ENCODE measurements at places on chromosomes 4 and X.

- DNase-seq, result no peak
These were observed 95.4 kb upstream of the BANK1 start for GRCh38 chr4:101695176-101695575.

DNA sequence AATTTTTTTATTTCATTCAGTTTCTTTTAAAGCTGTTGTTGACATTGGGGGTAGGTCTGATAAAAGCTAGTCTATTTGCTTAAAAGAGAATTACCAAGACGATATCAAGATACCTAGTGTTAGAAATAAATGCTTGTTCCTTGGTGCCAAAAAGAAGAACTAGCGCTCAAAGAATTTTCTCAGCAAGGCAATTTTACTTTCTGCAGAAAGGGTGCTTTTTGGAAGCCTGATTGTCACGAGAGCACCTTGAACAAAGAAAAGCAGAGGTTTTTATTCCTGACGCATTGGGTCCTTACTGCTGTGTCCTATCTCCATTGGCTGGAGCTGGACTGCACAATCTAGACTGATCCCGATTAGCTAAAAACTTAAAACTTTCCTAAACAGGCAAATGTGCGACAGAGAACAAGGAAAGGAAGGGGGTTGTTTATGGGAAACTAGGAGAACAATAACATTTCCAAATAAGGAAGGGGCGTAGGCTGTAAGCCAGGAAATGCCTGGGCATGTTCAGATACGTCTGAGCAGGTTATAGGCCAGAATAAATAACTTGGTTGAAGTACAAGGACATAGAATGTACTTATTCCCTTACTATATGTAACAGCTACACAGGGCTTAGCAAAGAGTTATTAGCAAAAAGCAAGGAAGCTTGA, 50.3 kb upstream of the STPG2 start:
- no peak for DNase-seq

GRCh38 chr4:87918314-87919058, 57.0 kb upstream of the SPP1 start:
- no peak for DNase-seq

- no peak for DNase-seq
These were observed 36.9 kb downstream of the CDKL2 start for GRCh38 chr4:75593393-75593792.
